Renal cortex interstitium (tissue), 15 donors: ENCODE measurements at places on chromosomes 11 and 22.

DNA sequence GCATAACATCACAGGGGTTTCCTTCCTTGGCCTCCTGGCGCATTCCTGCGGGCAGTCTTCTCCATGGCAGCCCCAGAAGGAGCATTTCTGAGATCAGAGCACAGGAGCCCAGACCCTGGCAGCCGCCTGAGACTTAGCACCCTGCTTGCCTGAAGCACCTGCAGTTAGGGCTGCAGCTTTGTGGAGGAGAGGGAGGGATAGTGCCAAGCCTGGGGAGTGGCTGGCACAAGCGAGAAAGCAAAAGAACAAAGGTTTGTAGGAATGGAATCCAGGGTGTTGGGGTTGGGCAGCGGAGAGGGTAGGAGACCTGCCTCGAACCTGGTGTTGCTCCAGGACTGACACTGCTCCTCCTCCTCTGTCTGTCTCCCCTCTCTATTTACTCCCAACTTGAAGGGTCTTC lies 66.9 kb downstream of the SCN3B start:
- DNase-seq: no peak

- DNase-seq: no peak
Observed at GRCh38 chr11:116061322-116061721, 557.1 kb upstream of the CADM1 start.

DNA sequence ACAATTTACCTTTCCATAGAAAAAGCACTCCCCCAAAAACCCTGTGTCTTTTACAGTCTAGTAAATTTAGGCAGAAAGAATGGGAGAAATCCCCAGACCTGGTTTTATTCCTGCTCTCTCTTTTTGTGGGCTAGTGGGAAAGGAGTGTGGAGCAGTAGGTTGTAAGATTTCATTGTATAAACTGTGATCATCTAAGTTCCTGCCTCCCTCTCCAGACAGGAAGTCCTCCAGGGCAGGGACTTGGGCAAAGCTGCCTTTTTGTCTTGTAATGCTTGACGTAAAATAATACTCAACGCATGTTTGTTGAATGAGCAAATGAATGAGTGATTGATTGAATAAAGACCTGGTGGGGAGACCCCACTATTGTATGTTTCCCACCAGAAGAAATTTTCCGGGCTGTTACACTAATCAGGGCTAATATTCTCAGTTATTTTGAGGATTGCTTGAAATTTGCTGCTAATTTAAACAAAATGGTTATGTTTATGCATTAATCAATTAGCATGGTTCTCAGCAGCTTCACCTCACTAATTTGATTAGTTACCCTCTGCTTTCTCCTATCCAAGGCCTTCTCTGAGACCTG lies 36.3 kb downstream of the CSNK2A3 start:
- no peak for DNase-seq

GRCh38 chr11:12200991-12201985 lies 90.9 kb downstream of the MICAL2 start:
- DNase-seq: peak; percentile 22

GRCh38 chr22:38477585-38477984 lies 9.7 kb downstream of the KDELR3 start:
- no peak for DNase-seq

DNA sequence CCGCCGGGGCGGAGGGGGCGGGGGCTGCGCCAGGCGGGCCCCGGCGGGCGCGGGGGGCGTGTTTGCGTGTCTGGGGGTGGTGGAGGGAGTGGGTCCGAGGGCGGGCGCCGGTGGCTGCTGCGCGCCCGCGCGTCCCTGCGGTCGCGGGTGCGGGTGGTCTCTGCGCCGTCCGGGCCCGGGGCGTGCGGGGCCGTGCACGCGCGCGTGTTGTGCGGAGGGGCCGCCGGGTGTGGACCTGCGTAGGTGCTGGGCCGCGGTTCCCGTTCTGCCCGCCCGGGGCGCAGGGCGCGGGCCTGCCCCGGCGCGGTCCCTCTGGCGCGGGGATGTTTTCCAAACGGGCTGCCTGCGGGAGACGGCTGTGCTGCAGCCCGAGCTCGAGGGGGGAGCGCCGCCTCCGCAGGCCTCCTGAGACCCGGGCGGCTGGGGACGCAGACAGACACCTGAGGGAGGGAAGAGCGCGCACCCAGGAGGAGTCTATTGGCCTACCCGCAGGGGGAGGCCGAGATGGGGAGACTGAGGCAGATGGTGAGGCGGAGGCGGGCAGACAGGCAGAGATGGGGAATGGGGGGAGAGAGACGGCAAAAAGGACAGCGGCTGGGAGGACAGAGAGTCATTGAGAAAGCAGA lies 442 bp downstream of the PELI3 start:
- DNase-seq: no peak

DNA sequence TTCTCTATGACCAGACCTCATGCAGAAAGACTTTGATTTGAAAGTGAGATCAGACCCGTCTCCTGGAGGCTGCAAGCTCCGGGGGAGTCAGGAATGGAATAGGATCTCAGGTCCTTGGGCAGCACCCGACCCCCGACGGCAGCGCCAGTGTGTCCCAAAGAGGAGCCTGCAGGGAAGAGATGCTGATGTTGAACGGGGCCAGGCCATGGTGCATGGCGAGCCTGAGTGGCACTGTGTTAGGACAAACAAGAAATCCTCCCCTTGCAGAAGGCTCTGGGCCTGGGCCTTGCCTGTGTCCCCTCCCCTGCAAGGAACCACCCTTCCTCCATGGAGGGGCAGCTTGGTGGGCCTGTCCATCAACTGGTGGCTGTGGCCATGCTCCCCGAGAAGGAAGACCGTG lies 20.1 kb upstream of the SYT8 start:
- DNase-seq: no peak

- DNase-seq: no peak
Observed at GRCh38 chr22:26021516-26021915, 147.7 kb upstream of the SEZ6L start.

GRCh38 chr11:11043721-11044120 lies 185.9 kb upstream of the ZBED5 start:
- DNase-seq: no peak

- DNase-seq: no peak
Observed at GRCh38 chr11:127627629-127628457, 627.3 kb upstream of the KIRREL3 start.

- DNase-seq: no peak
Observed at GRCh38 chr11:10076458-10077141, 217.4 kb downstream of the SBF2 start.

GRCh38 chr22:32319861-32320406 lies 37.7 kb upstream of the RFPL3 start:
- DNase-seq: no peak

- no peak for DNase-seq
Observed at GRCh38 chr11:124829986-124830385, 29.8 kb upstream of the MSANTD2 start.

DNA sequence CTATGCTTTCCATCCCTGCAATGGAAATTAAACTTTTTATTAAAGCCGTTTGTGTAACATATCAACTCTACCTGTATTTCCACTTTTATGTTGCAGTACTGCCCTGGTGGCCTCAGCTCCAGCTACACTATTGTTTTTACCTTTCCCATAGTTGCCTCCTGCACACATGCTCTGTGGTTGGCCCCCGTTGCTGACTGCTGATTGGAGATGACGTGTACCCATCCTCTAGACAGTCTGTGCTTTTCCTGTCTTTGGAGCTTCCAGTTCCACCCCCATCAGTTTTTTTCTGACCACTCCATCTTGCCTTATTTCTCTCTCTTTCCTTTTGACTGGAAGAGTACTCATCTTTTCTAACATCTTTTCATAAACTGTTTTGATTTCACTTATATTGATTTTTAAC lies 123.8 kb downstream of the TEAD1 start:
- no peak for DNase-seq

DNA sequence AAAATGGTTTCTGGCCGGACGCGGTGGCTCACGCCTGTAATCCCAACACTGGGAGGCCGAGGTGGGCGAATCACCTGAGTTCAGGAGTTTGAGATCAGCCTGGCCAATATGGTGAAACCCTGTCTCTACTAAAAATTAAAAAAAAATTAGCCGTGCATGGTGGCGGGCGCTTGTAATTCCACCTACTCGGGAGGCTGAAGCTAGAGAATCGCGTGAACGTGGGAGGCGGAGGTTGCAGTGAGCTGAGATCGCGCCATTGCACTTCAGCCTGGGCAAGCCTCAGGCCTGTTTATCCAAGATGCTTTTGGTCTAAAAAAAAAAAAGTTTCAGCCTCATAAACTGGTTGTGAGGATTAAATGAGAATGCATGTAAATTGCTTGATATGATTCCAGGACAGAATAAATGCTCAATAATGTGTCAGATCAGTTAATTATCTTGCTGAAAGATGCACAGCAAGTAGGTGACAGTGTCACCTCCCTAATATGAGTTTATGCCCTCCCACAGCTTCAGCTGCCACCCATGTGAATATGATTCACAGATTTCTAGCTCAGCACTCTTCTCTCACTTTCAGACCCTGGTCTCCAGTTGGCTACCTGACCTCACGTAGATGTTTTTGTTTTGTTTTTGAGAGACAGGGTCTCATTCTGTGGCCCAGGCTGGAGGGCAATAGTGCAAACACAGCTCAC lies 1.1 kb upstream of the ALG8 start:
- DNase-seq: no peak

GRCh38 chr11:117220999-117221774 lies 10.7 kb downstream of the PCSK7 start:
- no peak for DNase-seq

- DNase-seq: no peak
Observed at GRCh38 chr11:39777035-39777434, 1682.4 kb downstream of the LRRC4C start.

GRCh38 chr11:91717169-91717568 lies 507.4 kb upstream of the FAT3 start:
- no peak for DNase-seq

DNA sequence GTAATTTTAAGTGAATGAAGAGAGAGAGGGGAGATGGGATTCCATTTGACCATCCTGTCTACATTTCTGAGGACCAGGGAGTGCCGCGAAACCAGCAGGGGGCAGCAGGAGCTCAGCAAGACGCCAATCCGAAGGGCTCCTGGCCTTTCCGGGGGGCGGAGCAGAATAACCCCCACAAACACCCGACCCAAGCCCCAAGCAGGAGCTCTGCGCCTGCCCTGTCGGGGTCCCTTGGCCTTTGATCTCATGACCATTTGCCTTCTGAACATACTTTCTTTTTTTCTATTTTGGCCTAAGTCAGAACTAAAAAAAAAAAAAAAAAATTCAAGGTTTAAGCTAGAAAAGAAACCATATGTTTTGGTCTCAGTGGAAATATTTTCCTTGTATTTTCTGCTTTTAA lies 21.9 kb upstream of the SCN2B start:
- no peak for DNase-seq

GRCh38 chr22:25742918-25743708 lies 1.1 kb downstream of the MYO18B start:
- no peak for DNase-seq

- DNase-seq: no peak
Observed at GRCh38 chr11:78796956-78797355, 222.3 kb upstream of the NARS2 start.

DNA sequence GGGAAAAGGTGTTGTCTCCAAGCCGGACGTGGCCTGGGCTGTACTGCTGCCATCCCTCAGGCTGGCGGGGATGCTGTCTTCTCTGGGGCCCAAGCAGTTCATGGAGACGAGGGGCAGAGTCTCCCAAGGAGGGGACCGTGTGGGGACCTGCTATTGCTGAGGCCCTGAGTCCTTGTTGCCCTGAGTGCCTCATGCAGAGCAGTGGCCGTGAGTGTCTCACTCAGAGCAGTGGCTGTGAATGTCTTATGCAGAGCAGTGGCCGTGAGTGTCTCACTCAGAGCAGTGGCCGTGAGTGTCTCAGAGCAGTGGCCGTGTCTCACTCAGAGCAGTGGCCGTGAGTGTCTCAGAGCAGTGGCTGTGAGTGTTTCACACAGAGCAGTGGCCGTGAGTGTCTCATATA lies 54.7 kb downstream of the GRAMD4 start:
- no peak for DNase-seq

- no peak for DNase-seq
Observed at GRCh38 chr11:84543367-84544159, 1083.6 kb downstream of the DLG2 start.

DNA sequence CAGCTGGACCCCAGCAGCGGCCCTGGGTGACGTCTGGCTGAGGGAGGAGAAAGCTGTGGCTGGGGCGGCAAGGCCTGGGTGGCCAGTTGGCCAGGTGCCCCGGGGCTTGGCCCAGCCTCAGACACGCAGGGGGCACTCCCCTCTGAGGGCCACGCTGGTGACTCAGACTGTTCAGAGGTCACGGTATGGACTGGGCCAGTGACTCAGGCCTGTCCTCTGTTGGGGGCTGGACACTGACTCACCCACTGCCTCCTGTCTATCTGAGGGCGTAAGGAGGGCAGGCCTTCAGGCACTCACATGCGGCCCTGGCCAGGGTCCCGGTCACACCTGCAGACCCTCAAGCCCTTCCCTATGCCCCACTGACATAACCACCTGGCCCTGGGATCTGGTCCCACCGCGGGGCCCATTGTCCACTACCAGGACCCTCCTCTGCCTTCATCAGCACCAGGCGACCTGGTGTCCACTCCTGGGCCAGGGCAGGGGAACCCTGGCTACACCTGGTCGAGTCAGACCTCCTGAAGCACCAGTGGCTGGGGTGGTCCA lies 3.7 kb upstream of the MUC5AC start:
- no peak for DNase-seq

GRCh38 chr11:120869097-120869496 lies 154.8 kb upstream of the TBCEL start:
- DNase-seq: no peak

GRCh38 chr22:45227645-45228400 lies 12.9 kb downstream of the KIAA0930 start:
- no peak for DNase-seq

DNA sequence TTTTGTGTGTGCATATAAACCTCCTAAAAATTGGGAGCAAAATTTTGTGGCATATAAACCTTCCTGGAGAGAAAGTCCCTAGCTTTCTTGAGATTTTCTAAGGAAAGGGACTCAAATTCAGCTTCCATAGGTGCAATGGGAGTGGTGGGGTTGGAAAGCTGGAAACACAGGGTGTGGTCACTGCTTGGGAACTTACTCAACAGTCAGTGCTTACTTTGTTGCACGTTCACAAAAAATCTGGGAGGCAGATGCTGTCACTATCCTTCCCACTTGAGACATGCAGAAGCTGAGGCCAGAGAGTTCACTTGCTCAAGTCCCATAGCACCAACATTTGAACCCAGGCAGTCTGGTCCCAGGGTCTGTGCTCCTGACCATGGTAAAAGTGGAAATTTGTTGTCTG lies 3.9 kb upstream of the CATSPERZ start:
- DNase-seq: no peak

DNA sequence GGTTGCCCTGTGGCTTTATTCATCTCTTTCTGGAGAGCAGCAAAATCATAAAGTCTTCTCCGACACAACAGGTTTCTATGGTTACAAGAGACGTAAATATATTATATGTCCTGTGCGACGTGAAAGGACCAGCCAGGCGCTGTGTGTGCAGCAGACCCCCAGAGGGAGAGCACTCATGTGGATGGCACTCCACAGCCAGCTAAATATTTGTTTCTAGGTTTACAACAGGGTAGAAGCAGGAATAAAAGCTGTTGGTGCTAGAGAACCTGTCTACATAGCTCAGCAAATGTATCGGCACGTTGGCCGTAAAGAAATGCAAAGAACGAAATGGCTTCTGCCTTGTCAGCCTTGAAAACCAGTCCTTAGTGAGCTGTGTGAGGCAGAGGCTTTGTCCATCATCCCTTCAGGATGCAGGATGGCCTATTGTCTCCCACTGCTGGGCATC lies 133.8 kb upstream of the PITPNB start:
- DNase-seq: no peak

- DNase-seq: no peak
Observed at GRCh38 chr11:85967457-85967856, 101.4 kb downstream of the PICALM start.

- no peak for DNase-seq
Observed at GRCh38 chr22:45620706-45621105, 50.9 kb upstream of the ATXN10 start.

GRCh38 chr11:105229761-105230160 lies 90.2 kb upstream of the CARD18 start:
- no peak for DNase-seq

GRCh38 chr22:48053486-48053885 lies 1291.0 kb downstream of the TBC1D22A start:
- DNase-seq: no peak
